ENCODE measurements at places on chromosomes 11 and 22.

GRCh38 chr11:110473706-110474105 is 44.0 kb downstream of the FDX1 start:
- DNase-seq: no peak

- DNase-seq: no peak
Measured at GRCh38 chr11:11505190-11505589, 116.6 kb downstream of the GALNT18 start.

GRCh38 chr11:16584569-16584968 is 153.9 kb upstream of the C11orf58 start:
- no peak for DNase-seq

- DNase-seq: no peak
Measured at GRCh38 chr11:77776455-77776854, 44.1 kb downstream of the RSF1 start.

GRCh38 chr11:7014118-7014517 is 6.0 kb downstream of the ZNF214 start:
- DNase-seq: no peak

DNA sequence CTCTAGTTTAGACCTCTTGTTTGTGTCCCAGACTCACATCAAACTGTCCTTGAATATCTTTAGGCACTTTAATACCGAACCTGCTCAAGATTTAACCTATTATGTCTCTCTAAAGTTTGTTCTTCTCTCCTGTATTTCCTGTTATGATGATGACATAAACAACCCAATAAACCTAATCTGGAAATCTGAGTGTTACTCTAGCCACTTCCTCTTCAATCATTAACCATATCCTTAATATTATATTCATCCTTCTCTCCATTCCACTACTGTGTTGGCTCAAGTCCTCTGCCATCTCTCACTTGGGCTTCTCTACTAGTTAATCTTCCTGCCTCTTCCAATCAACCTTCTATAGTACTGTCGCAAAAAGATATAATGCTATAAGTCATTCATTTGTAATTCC is 36.0 kb downstream of the COPB1 start:
- DNase-seq: no peak

- no peak for DNase-seq
Measured at GRCh38 chr11:122659676-122660554, 4.4 kb downstream of the UBASH3B start.

- no peak for DNase-seq
Measured at GRCh38 chr11:132296946-132297610, 926.7 kb downstream of the NTM start.

- DNase-seq: no peak
Measured at GRCh38 chr11:67468456-67468758, 644 bp downstream of the TMEM134 start.

- DNase-seq: no peak
Measured at GRCh38 chr11:71223081-71223405, 29.3 kb downstream of the SHANK2 start.

- DNase-seq: no peak
Measured at GRCh38 chr22:48515571-48516200, 1312.0 kb downstream of the BRD1 start.

DNA sequence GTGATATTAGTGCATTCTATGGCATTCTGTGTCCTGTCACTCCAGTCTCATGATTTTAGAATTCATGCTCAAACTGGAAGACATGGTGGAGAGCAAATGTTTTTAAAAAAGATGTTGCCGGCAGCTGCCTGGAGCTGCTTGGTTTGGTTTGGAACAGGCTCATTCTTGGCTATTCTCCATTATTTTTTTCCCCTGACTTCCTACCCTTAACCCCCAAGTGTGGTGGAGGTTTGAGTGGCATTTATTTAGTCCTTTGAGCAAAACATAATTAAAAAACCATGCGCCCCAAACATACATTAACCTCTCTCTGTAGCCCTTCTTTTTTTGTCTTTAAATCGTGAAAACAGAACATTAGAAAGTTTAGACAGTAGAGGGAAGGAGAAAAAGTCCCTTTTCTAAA is 94.7 kb downstream of the LDLRAD3 start:
- DNase-seq: no peak

Data from NCI-H524 (cell line).